Ecto neural progenitor cell (in vitro differentiated cells): ENCODE measurements at places on chromosomes 1 and 21.

DNA sequence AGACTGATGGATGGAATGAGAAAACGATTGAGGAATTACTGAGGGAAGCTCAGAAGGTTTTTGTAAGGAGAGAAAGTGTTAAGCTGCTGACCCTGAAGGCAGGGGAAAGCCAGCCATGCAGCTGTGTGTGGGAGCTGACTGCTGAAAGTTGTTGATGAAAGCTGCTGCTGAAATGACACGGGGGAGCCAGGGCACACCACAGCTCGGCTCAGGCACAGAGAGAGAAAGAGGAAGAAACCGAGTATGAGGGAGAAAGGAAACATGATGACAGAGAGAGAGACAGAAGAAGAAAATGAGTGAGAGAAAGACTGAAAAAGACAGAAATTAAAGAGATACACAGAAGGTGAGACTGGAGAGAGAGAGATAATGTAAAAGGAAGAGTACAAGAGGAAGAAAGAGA lies 115.5 kb downstream of the LRRC53 start:
- peak; percentile 45 for DNase-seq

DNA sequence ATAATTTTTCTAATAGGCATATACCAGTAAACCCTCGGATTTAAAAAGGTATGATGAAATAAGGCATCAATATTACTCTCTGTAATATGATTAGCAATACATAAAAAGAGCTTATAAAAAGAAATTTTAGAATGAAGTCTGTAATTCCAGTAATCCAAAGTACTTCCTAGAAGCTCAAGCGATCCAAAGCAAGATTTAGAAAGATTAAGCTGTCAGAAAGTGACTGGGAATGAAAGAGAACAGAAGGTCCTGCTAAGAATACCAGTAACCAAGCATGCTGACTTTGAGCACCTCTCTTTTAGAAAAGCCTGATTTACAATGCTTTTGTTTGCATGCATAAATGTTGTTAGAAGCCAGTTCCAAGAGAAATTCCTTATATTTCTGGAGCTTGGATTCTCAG lies 125.1 kb downstream of the GIPC2 start:
- no peak for DNase-seq

DNA sequence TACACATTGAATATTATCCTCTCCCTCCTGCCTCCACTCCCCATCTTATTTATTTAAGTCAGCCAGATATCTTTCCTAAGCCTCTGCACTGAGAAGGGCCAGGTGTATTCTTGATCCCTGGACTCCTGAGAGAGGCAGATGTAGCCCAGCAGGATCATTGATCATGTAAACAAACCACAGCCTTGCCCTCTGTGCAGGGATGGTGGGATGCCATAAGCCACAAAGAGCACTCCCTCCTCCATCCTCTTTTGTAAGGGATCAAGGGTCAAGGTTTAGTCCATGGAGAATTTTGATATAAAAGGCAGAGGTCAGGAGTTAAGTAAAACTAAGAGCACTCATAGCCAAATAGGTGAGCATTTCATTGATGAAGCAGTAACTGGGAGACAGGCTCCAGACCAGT lies 17.3 kb downstream of the PHGDH start:
- DNase-seq, result no peak

- DNase-seq, result no peak
These were observed 9.3 kb downstream of the FTCD start for GRCh38 chr21:46145840-46146691.

GRCh38 chr1:239566074-239566473 lies 179.7 kb downstream of the CHRM3 start:
- DNase-seq, result no peak

- no peak for DNase-seq
These were observed 4.5 kb downstream of the IRF2BP2 start for GRCh38 chr1:234605399-234605982.

GRCh38 chr1:192311281-192311680 lies 5.5 kb upstream of the RGS21 start:
- DNase-seq, result no peak

DNA sequence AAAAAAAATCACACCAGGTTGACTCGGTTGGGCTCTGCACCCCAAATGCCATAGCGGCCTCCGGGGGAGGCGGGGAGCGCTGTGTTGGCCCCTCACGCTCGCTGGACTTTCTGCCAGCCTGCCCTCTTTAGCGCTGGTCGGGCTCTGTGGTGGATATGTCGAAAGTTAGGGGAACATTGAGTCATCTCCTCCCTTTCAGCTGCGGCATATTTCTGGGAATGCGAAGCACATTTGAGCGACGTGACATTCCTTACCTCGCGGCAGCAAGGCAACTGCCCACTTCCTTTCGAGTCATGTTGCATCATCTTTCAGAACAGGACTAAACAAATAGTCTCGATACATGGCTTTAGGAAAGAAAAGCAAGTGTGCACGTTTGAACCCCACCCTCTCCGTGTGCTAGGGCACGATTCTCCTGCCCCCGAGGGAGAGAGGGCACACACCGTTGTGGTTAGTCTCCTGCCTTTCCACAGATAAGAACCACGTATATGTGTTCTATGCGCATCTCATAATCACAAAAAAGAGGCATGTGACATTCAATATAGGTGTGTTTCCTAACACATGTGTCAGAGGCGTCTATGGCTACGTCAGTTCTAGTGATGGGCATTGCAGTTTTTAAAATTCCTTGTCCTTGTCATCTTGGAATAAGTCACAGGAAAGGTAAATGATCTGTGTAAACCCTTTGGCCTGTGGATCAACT lies 105.9 kb upstream of the SLC45A1 start:
- DNase-seq, result no peak

GRCh38 chr1:223825767-223826748 lies 19.7 kb downstream of the TP53BP2 start:
- no peak for DNase-seq

DNA sequence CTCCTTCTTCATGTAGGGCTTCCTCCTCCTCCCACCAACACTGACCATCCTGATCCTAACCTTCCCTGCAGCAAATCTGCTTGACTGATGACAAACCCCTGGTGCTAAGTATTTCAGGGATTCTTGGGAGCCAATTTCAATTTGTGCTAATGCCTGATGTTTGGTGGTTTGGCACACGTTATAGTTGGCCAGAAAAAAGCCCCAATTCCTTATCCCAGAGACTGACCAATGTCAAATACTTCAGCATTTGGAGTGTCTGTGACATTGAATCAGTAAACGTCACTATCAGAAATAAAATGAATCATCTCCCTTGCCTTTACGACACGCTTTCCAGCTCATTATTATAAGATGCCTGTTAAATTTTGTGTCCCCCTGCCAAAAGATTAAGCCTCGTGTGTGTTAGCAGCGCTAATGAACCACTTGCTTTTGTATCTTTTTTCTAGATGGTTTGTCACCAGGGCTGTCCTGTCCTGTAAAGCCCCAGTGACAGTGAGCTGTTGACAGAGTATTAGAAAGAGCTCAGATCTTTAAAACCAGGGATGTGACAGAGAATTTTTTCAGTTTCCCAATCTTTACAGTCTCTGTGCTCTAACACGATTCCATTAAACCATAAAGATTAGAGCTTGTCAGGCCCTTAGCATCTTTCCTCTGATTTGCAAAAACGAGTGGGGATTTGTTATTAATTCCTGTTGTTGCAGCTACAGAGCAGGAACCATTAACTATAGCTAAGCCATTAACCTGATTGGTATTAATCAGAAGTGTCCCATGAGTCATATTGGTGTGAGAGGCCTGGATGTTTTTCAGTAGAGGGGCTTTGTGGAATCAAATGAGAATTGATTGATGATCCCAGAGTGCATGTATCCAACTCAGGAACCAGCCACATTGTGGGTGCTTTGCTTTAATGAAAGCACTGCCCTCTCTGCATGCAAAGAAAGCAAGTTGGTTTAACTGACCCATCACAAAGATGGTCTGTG lies 665.1 kb upstream of the PLXNA2 start:
- DNase-seq, result no peak
